ENCODE measurements at places on chromosomes 5 and 9. TPM values are rescaled to one million over a fixed set of nuclear protein-coding genes. Genes with fewer than 3 reads are reported as not detected.

The PDE6A gene
- not detected for total RNA-seq

The ADRB2 gene
- total RNA-seq = 0.86 TPM

The SLC25A2 gene
- total RNA-seq = 0.39 TPM

The CDH6 gene
- not detected for total RNA-seq

The MUSK gene
- not detected for total RNA-seq

The KIF4B gene
- total RNA-seq = 0.44 TPM

The PNPLA7 gene
- 1.9 TPM for total RNA-seq

The MLANA gene
- total RNA-seq = not detected

The PCDHB6 gene
- total RNA-seq = not detected

The GGTA1 gene
- not detected for total RNA-seq

The SLC36A2 gene
- not detected for total RNA-seq

The GARIN3 gene
- total RNA-seq = not detected

The IFNA17 gene
- not detected for total RNA-seq

The PHF24 gene
- not detected for total RNA-seq

The PRSS3 gene
- total RNA-seq = 10.7 TPM

The HAPLN1 gene
- total RNA-seq = not detected

The AGXT2 gene
- not detected for total RNA-seq

The GFPT2 gene
- 5.5 TPM for total RNA-seq

The OCLN gene
- total RNA-seq = 18.2 TPM

The NMUR2 gene
- not detected for total RNA-seq

The TOR4A gene
- total RNA-seq = 48.0 TPM

The OR1Q1 gene
- total RNA-seq = not detected

The C9orf50 gene
- not detected for total RNA-seq

The HMHB1 gene
- total RNA-seq = not detected

The SLC27A6 gene
- 0.18 TPM for total RNA-seq

The FOXD4L4 gene
- 0.15 TPM for total RNA-seq

The CTSV gene
- total RNA-seq = 1.3 TPM

The FST gene
- total RNA-seq = 13.4 TPM

The COX7C gene
- 406 TPM for total RNA-seq

The CSF2 gene
- total RNA-seq = not detected

The CERCAM gene
- 46.8 TPM for total RNA-seq

The CAMK2A gene
- total RNA-seq = not detected

The ENTREP1 gene
- 5.0 TPM for total RNA-seq

The ADAMTS13 gene
- 1.4 TPM for total RNA-seq

The PCDHB7 gene
- total RNA-seq = 0.48 TPM

The TLX3 gene
- total RNA-seq = not detected

The CBY3 gene
- total RNA-seq = not detected

The KIF24 gene
- 4.5 TPM for total RNA-seq

The ZNG1A gene
- total RNA-seq = 39.8 TPM

The RLN2 gene
- total RNA-seq = 0.48 TPM

The DNAJC18 gene
- 52.6 TPM for total RNA-seq
